Inflammatory macrophage treated with lipopolysaccharide for 1 hour (primary cell): ENCODE measurements at places on chromosomes 2 and 18.

- no peak for DNase-seq
These were observed 274.4 kb downstream of the LRP1B start for GRCh38 chr2:141856215-141856919.

DNA sequence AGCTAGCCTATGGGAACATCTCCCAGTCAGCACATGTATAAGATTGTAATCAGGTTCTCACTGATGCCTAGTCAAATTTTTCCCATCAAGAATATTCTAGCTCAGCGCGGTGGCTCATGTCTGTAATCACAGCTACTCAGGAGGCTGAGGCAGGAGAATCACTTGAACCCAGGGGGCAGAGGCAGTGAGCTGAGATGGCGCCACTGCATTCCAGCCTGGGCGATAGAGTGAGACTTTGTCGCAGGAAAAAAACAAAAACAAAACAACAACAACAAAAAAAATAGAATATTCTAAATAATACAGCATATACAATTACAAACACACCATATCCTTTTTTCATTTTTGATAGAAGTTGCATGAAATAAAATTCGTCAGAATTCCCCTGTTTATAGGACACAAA is 67.5 kb upstream of the MYCN start:
- no peak for DNase-seq

DNA sequence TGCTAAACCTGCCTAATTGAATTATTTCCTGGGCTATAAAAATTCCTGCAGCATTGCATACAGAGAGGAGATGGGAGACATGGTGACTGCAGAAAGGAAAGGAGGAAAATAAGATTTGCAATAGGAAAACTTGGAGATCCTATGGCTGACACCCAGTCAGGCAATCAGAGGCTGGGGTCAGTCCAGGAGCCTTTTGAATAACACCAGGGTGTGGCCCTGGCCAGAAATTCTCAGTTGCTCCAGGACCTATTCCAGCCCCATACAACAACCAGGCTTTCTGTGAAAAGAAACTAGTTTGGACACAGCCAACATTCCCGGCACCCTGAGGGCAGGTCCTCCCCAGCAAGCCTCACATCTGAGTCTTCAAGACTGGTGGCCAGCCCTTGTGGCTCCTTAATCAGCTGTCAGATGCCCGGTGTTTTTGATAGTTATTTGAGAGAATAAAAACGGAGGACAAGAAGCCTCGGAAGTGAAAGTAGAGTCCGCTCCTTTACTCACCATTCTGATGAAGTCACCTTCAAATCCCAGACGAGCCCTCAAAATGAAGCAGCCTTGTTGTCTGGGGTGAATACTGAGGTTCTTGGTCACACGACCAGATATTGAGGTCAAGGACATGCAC is 31.1 kb upstream of the GMCL1 start:
- DNase-seq, result no peak

- DNase-seq, result no peak
These were observed 88.3 kb downstream of the ETAA1 start for GRCh38 chr2:67485431-67485830.

DNA sequence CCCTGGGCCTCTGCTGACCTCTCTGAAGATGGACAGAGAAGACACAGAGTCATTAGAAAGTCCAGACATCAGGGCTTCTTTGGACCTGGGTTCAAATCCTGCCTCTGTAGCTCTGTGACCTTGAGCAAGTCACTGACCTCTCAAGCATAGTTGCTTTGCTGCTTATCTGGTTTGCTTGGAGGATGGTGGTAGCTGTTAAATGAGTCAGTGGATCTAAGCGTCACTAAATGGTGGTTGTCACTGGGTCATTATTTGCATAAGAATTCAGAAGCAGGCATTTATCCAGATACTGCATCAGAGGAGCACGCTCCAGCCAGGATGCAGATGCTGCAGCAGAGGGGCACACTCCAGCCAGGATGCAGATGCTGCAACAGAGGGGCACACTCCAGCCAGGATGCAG is 229.2 kb downstream of the GLI2 start:
- DNase-seq, result no peak

- no peak for DNase-seq
These were observed 209.0 kb downstream of the DYM start for GRCh38 chr18:49251451-49251850.

DNA sequence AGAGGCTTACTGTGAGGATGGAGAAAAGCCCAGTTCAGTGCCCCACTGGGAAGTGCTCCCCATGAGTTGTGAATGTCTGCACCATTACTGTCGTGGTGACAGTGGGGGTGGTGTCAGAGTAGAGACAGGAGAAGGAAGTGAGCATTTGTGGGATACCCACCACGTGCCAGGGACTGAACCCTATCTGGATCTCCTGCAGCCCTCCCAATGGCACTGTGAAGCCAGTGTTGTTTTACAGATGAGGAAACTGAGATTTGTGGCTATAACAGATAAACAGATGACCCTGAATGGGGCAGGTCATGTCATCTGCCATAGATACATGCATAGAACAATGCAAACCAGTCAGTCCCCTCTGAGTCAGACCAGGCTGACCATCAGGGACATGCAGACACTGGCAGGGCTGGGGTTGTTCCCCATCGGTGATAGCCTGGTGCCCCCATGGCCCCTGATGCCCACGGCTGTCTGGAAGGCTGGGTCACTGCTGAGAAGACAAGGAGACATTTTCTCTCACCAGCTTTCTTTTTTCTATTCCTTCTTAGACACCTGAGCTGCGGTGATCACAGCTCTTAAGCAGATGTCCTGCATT is 60.8 kb downstream of the EMILIN2 start:
- peak; percentile 47 for DNase-seq

DNA sequence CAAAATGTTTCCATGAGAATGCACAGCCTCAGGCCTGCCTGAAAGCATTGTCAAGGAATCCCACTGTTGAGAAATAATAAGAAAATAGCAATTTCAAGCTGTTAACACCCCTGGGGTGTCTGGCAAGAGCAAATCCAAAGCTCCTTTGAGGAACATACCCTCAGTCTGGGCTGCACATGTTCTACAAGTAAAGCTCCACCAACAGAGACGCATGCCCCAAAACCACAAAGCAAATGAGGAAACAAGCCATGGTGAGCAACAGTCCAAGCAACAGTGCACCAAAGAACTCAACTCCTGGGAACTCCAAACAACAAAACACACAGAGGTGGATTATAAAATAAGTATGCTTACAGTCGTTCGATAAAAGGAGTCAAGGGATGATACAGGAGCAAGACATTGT is 40.3 kb downstream of the CYP27C1 start:
- DNase-seq, result peak; percentile 61

DNA sequence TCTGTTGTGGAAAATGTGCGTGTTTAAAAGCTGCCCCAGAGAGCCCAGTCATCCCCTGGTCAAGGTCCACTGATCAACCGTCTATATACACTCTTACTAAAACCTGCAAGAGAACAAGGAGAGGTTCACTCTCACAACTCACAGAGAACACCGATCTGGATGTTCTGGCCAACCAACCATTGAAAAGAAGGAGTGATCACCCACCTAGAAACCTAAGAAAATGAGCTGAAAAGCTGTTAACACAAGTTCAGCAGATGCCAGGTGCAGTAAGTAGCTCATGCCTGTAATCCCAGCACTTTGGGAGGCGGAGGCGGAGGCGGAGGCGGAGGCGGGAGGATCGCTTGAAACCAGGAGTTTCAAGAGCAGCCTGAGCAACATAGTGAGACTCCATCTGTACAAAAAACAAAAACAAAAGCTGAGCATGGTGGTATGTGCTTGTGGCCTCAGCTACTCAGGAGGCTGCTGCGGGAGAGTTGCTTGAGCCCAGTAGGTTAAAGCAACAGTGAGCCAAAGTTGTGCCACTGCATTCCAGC is 14.5 kb downstream of the ATG16L1 start:
- DNase-seq, result no peak

- no peak for DNase-seq
These were observed 58.8 kb upstream of the CDC42EP3 start for GRCh38 chr2:37730037-37730818.

GRCh38 chr2:158194229-158194628 is 92.6 kb downstream of the UPP2 start:
- DNase-seq, result no peak

DNA sequence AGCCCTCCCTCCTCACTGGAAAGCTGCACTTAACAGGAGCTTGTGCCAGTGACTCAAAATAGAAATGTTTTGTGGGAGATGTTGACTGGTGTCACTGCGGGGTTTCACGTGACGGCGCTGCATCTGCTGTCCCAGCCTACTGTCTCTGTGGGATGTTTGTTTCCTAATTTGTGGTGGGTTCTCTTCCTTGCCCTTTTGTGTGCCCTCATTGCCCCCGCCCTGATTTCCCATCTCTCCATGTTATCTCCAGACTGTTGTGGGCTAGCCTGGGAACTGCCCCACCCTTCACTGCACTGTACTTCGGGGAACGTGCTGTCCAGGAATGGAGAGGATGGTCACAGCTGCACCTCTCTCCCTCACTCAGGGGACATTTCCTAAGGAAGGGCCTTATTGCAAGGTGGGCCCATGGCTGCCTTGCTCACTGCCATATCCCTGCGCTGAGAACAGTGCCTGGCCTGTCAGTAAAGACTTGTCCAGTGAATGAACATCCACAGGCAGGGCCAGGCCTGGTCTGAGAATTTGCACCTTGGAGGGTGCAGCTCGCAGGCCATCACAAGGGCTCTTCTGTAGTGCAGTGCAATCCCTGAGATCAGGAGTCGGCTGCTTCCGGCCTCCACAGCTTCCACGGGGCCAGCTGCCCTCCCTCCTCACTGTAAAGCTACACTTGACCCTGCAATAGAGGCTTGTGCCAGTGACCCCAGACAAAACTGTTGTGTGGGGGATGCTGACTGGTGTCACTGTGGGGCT is 18.1 kb downstream of the ZAP70 start:
- no peak for DNase-seq

DNA sequence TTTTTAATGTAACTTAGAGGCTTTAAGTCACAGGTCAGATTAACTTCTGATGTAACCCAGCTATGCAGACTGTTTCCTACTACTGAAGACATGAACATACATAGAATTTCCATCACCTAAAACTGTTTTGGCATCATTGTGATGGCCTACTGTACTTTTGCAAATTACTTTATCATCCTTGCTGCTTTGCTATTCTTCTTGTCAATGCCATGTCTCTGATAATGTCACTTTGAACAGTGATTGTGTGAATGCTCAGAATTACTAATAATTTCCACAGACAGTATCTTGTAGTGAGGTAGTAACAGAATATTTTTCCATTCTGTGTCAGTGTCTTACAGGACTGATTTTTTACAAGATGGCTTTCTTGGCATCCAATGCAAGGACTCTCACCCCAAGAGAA is 663.5 kb downstream of the DPP10 start:
- DNase-seq, result no peak

- no peak for DNase-seq
These were observed 174.4 kb upstream of the MEX3C start for GRCh38 chr18:51371929-51372328.

DNA sequence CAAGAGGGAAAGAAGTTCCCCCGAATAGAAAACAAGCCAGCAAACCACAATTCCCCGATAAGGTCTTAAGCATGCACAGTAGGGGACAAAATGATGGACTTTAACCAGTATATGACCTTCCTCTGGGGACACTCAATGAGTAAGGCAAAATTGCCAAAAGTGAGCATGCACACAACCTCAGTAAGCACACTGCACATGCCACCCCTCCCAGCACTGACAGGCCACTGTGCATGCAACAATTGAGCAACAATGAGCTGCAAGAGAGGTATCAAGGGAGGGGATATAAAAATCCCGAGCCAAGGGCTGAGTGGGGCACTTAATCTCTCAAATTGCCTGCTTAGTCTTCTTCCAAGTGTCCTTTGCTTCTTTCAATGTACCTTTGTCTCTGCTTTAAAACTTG is 935.8 kb upstream of the SLC39A10 start:
- DNase-seq, result no peak

GRCh38 chr2:156319811-156320485 is 12.6 kb downstream of the NR4A2 start:
- no peak for DNase-seq

DNA sequence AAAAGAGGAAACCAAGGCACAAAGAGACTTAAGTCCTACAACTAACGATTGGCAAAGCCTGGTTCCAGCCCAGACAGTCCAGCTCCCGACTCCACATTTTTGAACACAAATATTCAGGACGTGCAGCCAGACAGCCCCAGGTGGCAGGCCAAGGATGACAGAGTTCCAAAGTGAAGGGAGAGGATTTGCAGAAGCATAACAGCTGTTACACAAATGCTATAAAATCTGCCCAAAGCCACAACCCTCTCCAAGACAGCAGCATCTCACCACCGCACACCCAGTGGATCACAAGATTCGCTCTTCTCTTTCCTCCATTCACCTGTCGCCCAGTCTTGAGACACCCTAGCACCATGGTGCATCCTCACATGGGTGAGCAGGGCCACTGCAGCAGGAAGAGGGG is 227.1 kb upstream of the ID2 start:
- DNase-seq, result no peak

DNA sequence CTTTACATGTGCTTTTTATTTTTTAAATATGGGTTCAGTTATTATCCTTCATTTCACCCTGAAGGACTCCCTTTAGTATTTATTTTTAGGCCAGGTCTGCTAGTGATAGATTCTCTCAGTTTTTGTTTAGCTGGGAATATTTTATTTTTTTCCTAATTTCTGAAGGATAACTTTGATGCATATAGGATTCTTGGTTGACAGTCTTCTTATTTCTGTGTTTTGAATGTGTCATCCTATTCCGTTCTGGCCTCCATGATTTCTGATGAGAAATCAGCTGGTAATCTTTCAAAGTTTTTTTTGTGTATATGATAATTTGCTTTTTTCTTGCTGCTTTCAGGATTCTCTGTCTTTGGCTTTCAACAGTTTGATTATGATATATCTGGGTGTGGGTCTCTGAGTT is 35.4 kb downstream of the TMEM178A start:
- no peak for DNase-seq

DNA sequence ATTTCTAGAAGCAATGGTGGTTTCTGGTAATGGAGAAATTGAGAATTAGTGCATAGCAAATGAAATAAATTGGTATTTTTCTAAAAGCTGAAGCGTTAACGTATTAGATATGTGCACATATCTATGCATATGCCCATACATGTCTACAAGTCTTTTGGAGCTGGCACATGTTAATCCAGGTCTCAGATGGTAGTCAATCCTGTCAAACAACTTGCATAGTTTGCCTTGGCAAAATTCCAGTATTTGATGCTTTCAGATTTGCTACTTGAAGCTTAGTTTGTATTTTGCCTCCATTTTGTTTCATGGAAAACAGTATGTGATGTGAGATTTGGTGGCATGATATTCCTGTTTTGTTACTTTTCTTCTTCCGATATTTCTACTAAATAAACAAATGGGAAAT is 304.6 kb downstream of the PARD3B start:
- no peak for DNase-seq

DNA sequence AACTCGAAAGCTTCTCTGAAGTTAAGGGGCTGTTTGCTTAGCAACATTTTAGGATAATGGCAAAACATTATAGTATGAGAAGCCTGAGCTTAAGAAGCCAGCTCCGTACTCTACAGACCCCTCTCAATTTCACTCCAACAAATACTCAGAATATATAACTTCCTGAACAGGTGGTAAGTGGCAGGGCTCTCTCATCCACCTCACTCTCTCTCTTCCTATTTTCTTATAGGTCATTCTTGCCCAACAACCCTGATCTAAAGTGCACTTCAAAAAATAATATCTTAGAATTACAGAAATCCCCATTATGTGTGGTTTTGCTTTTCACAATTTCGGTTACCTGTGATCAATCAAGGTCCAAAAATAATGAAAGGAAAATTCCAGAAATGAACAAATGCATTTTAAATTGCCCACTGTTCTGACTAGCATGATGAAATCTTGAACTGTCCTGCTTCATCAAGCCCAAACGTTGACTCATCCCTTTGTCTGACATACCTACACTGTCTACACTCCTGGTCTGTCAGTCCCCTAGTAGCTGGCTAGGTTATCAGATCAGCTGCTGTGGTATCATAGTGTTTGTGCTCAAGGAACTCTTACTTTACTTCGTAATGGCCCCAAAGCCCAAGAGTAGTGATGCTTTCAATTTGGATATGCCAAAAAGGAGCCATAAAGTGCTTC is 122.8 kb upstream of the COL5A2 start:
- no peak for DNase-seq
